ENCODE measurements at places on chromosomes 12 and 14.

- DNase-seq, result no peak
Observed at GRCh38 chr12:91562476-91562875, 379.9 kb upstream of the DCN start.

GRCh38 chr12:76871742-76872141, 7.1 kb downstream of the CSRP2 start:
- no peak for DNase-seq

DNA sequence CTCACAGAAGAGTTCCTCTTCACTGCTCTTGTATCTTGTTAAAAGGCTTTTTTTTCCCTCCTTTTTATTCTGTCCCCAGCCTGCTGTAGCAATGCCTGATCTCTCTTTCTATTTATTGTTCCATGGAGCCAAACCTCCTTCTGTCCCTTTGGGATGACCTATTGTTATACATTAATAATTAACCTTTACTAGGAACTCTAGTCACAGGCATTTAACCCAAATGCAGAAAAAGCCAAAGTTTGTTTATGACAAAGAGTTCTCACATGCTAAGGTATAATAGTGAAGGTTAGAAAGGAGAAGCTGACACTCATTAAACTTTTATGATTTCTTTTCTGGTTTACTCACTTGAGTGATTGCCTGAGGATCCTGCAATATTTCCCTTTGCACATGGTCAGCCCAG, 535.8 kb downstream of the NRXN3 start:
- no peak for DNase-seq

- no peak for DNase-seq
Observed at GRCh38 chr14:64506721-64507120, 2.2 kb downstream of the ZBTB1 start.

DNA sequence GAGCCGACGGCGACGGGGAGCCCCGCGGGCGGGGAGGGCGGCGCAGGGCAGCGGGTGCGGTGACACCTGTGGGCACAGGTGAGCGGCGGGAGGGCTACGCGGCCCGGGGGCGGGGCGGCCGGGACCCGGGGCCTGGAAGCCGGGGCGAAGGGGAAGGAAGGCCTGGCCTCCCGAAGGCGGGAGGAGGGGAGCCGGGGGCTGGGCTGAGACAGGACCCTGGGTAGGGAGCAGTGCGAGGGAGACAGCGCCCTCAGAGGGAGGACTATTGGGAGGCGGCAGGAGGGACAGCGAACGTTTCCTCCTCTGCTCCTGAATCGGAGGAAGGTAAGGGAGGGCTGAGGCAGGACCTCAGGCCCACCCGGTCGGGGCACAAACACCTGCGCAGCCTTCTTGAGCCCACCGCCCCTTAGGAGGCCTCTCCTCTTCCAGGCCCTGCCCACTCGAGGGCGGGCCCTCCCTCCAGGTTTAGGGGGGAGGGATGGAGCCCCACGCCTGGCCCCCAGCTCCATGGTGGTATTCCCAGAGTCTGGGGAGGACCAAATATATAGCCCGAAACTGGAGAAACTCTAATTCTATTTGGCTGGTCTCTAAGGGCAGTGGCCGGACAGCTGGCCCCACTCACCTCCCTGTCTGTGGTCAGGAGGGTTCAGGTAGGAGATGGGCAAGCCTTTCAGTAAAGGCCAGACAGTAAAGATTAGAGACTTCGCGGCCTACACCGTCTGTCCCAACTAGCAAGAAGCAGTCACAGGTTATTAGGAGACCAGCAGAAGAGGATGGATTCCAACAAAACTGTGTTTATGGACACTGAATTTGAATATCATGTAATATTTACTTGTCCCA, 509 bp downstream of the PLEKHG6 start:
- no peak for DNase-seq

DNA sequence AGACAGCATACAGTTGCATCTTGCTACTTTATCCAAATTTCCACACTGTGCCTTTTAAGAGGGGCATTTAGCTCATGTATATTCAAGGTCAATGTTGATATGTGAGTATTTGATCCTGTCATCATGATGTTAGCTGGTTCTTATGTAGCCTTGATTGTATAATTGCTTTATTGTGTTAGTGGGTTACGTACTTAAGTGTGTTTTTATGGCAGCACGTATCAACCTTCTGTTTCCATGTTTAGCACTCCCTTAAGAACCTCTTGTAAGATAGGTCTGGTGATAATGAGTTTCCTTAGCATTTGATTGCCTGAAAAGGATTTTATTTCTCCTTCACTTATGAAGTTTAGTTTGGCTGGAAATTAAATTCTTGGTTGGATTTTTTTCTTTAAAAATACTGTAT, 445.2 kb downstream of the NAV3 start:
- DNase-seq, result no peak

DNA sequence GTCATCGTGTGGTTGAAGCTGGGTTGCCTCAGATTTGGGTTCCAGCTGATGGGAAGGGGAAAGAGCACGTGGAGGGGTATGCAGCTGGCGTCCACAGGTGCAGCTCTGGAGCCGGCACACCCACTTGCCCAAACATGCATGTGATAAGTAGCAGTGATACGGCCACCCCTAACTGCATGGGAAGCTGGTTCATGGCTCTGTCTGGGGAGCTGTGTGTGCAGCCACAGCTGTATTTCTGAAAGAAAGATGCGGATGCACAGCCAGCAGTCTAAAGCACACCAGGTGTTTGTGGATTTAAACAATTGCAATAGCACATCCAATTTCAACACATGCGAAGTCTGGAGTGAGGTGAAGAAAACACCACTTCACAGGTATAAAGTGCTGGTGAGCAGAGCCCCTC, 181.4 kb downstream of the EFCAB11 start:
- no peak for DNase-seq

GRCh38 chr12:117881517-117881916, 87.3 kb downstream of the KSR2 start:
- DNase-seq, result no peak

DNA sequence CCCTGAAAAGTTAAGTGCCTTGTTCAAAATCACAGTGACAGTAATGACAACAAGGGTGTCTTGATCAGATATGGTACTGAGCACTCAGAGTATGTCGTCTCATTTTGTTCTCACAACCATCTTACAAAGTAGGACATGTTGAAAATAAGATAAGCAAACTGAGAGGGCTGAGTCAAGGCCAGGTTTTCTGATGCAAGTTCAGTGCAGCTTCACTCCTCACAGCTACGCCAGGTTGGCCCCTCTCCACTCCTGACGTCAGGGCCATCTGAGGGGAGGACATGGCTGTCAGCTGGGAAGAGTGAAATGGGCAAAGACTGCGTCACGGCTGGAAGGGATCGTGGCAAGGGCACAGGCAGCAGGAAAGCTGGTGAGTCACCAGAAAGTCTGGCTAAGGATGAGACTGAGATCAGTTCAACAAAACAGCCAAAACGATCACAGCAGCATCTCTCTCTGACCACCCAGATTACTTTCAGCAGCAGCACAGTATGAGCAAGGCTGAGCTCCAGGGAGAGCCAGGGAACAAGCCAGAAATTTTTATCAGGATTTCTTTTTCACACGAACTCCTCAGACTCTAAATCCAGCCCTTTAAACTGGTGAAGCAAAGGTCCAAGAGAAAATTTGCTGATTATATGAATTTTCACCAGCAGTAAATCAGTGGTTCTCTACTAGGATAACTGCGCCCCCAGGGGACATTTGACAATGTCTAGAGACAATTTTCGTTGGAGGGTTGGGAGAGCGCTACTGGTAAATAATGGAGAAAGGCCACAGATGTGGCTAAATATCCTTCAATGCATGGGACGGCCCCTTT, 297.9 kb upstream of the AMIGO2 start:
- no peak for DNase-seq

DNA sequence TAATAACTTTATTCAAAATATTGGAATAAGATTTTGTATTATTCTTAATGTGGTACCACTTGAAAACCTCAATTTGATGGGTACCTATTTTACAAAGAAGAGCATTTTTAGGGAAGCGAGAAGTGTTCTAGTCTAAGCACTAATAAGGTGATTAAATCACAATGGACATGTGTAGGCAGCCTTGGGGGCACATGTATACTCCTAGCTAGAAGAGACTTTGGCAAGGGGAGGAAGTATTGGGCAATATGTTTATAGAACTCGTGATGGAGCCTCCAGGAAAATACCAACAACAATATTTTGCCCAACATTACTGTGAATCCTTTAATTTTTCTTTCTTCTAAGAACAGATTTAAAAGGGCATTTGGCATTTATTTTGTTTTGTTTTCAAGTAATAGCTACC, 280.3 kb downstream of the ADAMTS20 start:
- no peak for DNase-seq

All from HAP-1 (cell line).